ENCODE measurements at places on chromosomes 5 and 9.

GRCh38 chr9:130054325-130054786, 650 bp downstream of the GPR107 start:
- peak overlapping the region; percentile 88 for H3K4me3 ChIP-seq
- no peak for DNase-seq
- H3K36me3 ChIP-seq, result no peaks in the 10 kb centered on the region
- H3K27ac ChIP-seq, result no peak overlapping the region
- H3K27me3 ChIP-seq, result no peaks in the 10 kb centered on the region
- peaks cover 3% of the 10 kb centered on the region for H3K4me1 ChIP-seq

- H3K4me3 ChIP-seq, result no peak overlapping the region
- no peaks in the 10 kb centered on the region for H3K36me3 ChIP-seq
- H3K27ac ChIP-seq, result no peak overlapping the region
- peaks cover 10% of the 10 kb centered on the region for H3K4me1 ChIP-seq
- H3K27me3 ChIP-seq, result no peaks in the 10 kb centered on the region
- DNase-seq, result no peak
Observed at GRCh38 chr5:124481419-124481818, 265.0 kb downstream of the ZNF608 start.

DNA sequence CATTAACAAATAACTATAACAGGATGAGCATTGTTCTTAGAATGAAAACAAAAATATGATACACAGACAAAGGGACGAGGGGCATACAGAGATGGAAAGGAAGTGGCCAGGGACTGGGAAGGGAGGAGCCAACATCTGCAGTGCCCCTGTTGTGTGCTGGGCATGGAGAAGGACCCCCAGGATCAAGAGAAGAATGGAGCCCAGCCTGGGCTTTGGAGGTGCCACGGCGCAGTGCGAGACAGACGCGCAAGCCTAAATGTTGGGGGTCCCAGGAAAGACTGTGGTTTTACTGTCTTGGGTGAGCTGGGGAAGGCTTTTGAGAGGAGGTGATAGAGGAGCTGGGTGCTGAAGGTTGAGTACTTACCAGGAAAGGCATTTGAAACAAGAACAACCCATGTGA, 28.4 kb upstream of the DUSP1 start:
- H3K27ac ChIP-seq, result no peak overlapping the region
- H3K36me3 ChIP-seq, result no peaks in the 10 kb centered on the region
- no peaks in the 10 kb centered on the region for H3K4me1 ChIP-seq
- no peak overlapping the region for H3K4me3 ChIP-seq
- H3K27me3 ChIP-seq, result no peaks in the 10 kb centered on the region

GRCh38 chr5:131384616-131385214, 120.9 kb downstream of the CDC42SE2 start:
- H3K4me3 ChIP-seq, result no peak overlapping the region
- H3K36me3 ChIP-seq, result no peaks in the 10 kb centered on the region
- no peaks in the 10 kb centered on the region for H3K27me3 ChIP-seq
- DNase-seq, result no peak
- no peak overlapping the region for H3K27ac ChIP-seq

DNA sequence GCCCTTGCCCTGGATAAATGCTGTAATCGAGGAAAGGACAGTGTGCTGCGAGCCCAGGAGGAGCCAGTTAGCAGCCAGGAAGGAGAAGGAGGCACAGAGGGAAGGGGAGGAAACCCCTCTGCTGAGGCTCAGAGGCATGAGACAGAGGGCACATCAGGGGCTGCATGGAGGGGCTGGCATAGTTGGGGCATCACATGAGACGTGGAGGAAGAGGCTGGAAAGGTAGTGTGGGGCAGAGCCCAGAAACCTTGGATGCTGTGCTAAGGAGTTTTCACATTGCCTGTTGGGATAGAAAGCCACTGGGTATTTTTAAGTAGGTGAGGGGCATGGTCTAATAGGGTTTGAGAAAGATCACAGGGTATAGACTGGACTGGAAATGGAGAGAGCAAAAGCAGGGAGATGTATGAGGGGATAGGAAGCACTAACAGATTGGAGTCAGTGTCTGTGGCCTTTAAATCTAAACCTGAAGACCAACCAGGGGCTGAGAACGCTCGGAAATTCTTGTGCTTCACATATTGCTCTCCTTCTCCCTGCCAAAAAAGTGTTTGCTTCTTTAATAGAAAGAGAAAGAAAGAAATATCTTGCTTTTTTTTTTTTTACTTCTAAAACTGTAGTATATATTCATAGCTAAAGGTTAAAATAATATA, 33.0 kb upstream of the ANGPTL2 start:
- 0 out of 2 replicates have a peak overlapping the region, but pooled peaks have one; percentile 48 for H3K27ac ChIP-seq
- peak; percentile 41 for DNase-seq
- no peak overlapping the region for H3K4me3 ChIP-seq
- H3K27me3 ChIP-seq, result no peaks in the 10 kb centered on the region
- no peaks in the 10 kb centered on the region for H3K36me3 ChIP-seq
